SHP77 (cell line): ENCODE measurements at places on chromosomes 12 and 14.

DNA sequence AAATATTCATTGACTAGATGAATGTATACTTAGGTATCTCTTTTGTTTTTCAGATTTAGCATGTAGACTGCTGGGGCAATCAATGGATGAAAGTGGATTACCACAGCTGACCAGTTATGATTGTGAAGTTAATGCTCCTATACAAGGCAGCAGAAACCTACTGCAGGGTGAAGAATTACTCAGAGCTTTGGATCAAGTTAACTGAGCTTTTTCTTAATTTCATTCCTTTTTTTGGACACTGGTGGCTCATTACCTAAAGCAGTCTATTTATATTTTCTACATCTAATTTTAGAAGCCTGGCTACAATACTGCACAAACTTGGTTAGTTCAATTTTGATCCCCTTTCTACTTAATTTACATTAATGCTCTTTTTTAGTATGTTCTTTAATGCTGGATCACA lies 15.3 kb upstream of the SNAPC1 start:
- no peak for DNase-seq

DNA sequence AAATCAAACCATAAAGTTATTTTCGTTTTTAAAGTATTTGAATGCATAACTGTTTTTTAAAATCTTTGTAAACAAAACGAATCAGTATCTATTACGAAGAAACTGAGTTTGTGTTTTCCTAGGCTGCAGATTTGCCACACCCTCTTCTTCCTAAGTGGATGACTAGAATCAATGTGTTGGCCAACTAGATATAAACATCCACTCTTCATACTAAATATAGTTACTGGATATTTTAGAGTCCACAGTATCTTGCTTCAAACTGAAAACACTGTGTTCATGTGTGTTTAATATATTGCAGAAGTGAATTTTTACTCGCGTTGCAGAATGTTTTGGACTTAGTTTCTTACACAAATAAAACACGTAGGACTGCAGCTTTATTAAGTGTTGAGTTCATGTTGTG lies 63.2 kb downstream of the KLHL28 start:
- no peak for DNase-seq

GRCh38 chr14:51432302-51432948 lies 192.4 kb downstream of the TMX1 start:
- no peak for DNase-seq

DNA sequence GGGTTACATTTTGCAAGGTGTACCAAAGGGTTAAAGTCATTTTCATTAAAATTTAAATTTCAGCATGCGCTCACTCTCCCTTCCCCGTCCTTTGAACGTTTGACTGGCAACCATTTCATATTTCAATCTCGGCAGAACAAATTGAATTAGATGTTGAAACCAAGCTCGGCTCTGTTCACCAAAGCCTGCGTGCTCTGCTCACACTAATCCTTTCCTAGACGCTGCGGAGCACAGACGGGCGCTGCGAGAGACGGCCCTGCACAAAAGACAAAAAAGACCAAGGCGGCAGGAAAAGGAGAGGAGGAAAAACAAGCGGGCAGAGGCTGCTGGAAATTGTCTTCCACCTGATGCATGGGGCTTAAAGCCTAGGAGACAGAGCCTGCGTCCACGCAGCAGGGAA lies 149.3 kb downstream of the RBM19 start:
- no peak for DNase-seq

GRCh38 chr12:3179731-3180130 lies 102.6 kb downstream of the TSPAN9 start:
- DNase-seq, result no peak

GRCh38 chr12:108689314-108690190 lies 41.8 kb downstream of the CORO1C start:
- peak; percentile 28 for DNase-seq

GRCh38 chr12:116813271-116814041 lies 67.8 kb downstream of the HRK start:
- no peak for DNase-seq

DNA sequence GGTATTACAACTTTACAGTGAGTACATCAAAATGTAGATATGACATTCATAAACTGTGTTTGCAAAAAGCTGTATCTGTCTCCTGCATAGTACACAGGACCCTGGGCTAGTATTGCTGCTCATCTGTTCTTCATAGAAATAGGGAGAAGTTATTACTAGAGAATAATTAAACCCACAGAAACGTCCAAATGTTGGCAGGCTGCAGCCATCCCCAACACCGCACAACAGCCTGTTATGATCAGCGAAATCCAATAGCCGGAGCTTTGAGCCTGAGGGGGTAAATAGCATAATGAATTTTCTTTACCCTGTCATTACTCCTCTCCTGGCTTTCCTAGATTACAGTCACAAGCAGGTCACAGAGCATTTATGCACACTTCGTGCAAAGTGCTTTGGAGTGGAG lies 178.0 kb downstream of the DACT1 start:
- DNase-seq, result no peak

- DNase-seq, result no peak
Measured at GRCh38 chr14:61385002-61385685, 63.8 kb downstream of the PRKCH start.

DNA sequence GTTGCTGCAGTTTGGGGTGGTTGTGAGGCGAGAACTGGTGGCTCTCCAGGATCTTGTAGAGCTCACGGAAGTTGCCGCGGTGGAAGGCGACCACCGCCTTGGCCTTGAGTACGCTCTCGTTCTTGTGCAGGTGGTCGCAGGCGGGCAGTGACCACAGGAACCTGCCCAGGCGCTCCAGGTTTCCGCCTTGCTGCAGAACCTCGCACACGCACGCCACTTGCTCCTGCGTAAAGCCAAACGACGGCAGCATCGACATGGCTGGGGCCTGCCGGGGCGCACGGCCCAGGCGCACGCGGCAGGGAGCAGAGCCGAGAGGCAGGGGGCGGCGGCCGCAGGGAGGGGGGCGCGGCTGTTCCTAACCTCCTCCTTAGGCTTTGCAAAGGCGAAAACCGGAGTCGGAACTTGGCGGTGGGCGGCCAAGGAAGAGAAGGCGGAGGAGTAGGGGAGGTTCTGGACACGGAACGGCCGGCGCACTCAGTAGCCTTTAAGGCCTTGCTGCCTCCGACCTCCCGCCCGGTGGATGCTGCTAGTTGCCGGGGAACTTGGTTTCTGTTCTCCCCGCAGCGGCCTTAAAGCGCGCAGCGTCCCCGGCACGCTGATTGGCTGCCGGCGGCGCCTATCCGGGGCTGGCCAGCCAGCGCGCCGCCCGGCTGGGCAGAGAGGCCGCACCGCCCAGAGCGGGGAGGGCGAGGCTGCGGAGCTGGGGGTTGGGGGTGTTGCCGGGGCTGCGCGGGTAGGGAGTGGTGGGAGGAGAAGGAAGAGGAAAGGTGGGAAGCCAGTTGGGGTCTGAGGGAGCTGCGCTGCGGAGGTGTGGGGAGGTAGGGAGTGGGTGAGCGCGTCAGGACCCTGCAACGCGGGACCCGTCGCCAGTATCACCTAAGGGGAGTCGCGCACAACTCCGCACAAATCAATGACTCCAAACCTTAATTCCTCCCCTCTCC lies at the start of gene SIX1:
Gene SIX1, minus strand, starts transcription at position 544 of the 941 bp plus-strand sequence. Its CDS starts 288 bp downstream, at position 256.
- DNase-seq, result peak; percentile 84

GRCh38 chr14:91693346-91693745 lies 38.5 kb downstream of the CATSPERB start:
- DNase-seq, result no peak

- DNase-seq, result no peak
Measured at GRCh38 chr12:42660117-42660516, 70.6 kb upstream of the PRICKLE1 start.

- no peak for DNase-seq
Measured at GRCh38 chr14:26841920-26842741, 244.3 kb upstream of the NOVA1 start.

GRCh38 chr12:90943255-90943654 lies 11.7 kb downstream of the CCER1 start:
- no peak for DNase-seq

DNA sequence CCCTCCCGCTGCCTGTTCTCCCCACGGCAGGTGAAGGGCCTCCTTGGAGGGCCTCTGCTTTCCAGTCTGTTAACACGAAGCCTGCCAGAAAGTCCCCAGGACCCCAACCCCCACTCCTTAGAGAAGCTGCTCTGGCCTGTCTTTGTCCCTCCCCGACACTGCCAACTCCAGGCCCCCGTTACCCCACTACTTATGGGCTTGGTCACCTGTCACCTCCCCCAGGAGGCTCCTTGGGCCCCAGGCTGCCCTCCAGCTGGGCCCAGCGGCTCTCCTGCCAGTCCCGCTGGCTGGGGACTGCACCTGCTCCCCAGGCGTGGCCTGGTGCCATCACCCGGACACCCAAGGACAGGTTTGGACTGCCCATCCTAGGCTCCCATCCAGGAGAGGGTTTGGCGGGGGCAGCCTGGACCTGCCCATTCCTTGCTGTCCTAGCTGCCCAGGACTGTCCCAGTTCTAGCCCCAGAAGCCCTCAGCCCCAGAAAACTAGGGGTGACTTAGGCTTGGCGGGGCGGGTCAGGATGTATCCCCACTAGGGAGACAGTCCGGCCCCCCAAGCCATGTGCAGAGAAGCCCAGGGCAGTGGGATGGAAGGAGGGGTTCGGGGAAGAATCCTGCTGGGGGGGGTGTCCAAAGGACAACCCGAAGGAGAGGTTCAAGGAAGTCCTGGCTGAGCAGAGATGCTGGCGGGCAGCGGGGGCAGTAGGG lies 155.7 kb upstream of the C14orf180 start:
- no peak for DNase-seq

GRCh38 chr12:103799857-103800771 lies 40.9 kb downstream of the NT5DC3 start:
- peak; percentile 67 for DNase-seq

DNA sequence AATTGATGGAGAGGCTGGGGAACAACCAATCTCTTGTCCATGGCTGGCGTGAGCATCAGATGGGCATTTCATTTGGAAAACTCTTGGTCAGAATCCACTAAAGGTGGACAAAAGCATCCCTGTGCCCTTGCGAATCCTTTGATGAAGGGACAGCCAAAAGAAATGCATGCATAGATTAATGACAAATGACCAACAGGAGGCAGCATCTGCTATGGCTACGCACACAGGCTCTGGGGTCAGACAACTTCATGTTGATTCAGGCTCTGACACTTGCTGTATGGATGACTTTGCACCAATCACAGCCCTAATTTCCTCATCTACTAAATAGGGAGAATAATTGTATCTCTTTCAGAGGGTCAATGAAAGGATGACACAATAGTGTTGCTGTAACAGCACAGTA lies 117.5 kb downstream of the ASCL4 start:
- no peak for DNase-seq

GRCh38 chr12:76532520-76532919 lies 27.1 kb downstream of the OSBPL8 start:
- no peak for DNase-seq

DNA sequence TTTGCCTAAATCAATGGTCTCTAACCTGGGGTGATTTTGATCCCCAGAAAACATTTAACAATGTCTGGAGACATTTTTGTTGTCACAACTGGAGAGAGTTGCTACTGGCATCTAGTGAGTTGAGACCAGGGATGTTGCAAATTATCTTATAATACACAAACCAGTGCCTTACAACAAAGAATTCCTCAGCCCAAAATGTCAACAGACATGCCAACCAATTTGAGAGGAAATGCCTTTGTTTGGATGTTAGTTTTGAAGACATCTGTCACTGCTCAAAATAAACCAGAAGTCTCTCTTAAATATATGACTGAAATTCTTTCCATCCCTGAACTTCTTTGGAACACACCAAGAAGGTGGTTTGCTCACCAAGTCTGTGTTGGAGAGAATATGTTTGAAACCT lies 336.9 kb upstream of the ATP2B1 start:
- DNase-seq, result no peak

DNA sequence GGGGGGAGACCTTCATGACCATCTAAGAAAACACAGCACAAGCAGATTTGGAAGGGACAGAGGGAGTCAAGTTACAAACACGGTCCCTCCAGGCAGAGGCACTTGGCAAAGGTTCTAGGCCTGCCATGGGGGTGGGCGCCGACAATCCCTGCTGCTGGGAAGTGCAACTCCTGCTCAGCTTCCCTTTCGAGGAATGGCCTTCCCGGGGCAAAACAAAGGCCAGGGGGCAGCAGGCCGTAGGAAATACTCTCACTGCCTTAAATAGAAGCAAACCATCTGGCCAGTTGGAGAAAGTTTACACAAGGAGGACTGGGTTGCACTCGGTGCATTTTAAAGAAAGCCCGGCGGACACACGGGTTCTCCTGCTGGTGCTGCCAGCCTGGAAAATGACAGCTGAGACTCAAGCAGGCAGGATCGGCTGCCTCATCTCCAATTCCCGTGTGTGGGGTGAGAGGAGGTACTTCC lies 65.8 kb downstream of the ITPK1 start:
- DNase-seq, result no peak
